Left colon (tissue), 2 donors: ENCODE measurements at places on chromosomes 11 and 22. TPM values are rescaled to one million over a fixed set of nuclear protein-coding genes. Genes with fewer than 3 reads are reported as not detected.

The HBG1 gene
- not detected for total RNA-seq

The OR6A2 gene
- 0.08 TPM for total RNA-seq

The VSIG10L2 gene
- total RNA-seq, result not detected

The CD3G gene
- total RNA-seq, result 1.9 TPM

The LMNTD2 gene
- 15.3 TPM for total RNA-seq

The C11orf21 gene
- 0.78 TPM for total RNA-seq

DNA sequence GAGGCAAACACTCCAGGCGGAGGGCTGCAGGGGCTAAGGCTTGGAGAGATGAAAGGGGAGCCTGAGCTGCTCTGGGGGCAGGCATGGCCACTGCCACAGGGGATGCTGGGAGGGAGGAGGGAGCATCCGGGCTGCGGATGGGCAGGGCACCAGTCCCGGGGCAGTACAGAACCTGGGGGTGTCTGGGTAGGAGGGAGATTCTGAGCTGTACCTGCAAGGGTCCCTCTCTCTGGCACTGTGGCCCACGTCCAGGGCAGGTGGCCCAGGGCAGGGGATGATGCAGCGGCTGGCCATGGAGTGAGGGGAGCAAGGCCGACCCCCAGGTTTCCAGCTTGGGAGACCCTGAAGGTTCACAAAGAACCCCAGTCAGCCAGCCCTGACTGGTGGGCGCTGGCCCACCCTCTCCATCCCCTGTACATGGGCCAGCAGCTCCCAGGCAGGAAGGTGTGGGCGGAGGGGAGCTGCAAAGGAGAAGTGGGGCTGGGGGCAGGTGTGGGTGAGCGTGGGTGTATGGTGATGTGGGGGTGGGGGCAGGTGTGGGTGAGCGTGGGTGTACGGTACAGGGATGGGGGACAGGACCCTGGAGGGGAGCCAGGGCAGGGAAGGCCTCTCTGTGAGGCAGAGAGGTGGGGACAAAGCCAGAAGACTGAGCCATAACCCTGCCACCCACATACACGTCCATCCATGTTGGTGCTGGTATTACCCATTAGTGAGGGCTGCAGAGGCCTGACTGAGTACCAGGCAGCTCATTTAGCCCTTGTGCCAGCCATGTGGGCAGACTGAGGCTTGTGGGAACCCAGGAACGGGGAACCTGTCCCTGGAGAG, 2.2 kb upstream of the TNFRSF13C start:
- no peak for DNase-seq

DNA sequence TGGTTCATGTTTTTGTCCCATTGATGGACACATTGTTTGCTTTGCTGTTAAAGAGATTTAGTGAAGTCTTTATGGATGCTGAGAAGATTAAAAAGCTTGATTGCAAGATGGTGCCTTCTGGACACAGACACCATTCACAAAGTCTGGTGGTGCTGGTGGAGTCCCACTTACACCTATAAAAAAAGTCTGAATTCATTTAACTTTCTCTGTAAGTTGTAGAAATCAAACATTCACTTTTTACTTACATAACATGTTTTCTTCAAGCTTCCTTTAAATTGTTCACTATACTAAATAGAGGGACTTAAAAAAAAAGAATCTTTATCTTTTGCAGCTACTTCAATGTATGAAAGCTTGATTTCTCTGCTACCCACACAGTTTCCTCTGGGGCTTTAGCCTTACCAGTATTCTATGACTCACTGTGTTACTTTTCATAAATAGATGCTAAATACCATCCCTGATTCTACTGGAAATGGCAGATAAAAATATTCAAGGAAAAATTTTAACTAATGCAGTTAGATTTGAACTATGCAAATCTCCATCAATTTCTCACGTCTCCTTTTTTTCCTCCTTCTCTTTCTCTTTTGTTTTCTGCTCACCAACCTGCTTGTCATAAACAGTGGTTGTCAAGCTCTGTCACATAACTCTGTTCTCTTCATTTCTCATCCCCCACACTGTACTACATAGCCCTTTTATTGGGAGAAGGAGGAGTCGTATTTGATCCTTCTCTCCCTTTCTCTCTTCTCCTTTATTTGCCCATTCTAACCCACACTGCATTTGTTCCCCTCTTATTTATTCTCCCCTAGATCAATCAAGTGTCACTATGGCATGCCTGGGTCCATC, 89.7 kb downstream of the FAM76B start:
- no peak for DNase-seq

DNA sequence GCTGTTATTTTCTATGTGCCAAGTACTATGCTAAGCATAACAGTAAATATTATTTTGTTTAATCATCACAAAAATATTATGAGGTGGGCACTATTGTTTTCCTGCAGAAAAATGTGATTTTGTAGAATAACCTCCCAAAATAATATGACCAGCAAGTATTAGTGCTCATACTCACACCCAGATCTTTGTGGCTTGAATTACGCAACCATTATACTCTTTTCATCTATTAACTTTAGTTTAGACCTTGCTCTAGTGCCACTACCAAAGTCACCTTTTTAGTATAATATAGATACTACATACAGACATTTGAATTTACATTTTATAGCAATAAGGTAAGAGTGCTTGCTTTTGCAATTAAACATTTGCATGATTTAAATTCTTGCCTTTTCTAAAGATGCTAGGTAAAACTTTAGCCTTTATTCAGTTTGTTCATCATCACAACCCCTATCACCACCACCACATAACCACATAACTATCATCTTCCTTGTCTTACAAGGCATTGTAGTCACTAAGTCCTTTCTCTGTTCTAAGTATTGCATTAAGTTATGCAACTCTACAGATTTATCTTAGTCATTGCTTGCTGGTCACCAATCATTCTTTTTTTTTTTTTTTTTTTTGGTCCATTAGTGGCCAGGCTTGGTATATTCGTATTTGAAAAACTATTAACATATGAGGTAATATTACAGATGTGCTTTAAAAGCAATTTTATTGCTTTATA, 68.4 kb downstream of the GAS2 start:
- DNase-seq, result no peak

- no peak for DNase-seq
Observed at GRCh38 chr11:57638005-57638781, 11.5 kb downstream of the YPEL4 start.

DNA sequence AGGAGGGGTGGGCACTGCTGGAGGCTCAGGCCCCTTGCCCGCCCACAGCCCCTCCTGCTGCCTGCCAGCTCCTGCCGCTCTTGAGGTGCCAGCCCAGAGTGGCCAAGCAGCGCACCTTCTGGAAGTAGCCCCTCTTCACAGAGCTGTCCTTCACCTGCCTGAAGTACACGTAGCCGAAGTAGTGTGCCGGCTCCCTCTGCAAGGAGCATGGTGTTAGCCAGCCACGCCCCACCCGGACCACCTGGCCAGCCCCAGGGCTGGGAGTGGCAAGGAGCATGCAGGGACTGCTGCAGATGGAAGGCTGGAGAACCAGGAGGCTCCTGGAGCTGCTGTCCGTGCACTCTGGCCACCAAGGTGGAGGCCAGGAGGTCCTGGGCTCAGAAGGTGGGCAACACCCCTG, 9.6 kb downstream of the DENND6B start:
- DNase-seq, result no peak

- DNase-seq, result no peak
Observed at GRCh38 chr11:47856186-47856585, 8.0 kb upstream of the NUP160 start.

DNA sequence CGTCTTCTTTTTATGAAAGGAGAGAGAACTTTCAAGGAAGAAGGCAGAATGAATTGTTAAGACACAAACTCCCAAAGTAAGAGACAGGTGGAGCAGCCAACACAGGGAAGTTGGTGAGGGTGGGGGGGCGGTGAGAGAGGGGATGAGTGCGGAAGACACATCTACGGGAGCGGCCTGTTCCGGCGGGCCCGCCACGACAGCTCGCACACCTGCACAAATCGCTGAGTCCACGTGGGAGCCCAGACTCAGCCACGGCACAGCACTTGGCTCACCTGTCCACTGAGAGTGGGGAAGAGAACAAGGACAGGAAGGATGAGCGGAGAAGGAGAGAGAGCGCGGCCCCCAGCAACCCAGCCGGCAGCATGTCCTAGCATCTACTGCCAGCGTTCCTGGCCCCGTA, 331.1 kb downstream of the CADM1 start:
- no peak for DNase-seq

GRCh38 chr11:32792948-32793475, 1.4 kb downstream of the CCDC73 start:
- DNase-seq, result no peak

GRCh38 chr11:76655501-76656049, 15.0 kb downstream of the LRRC32 start:
- DNase-seq, result no peak

- DNase-seq, result no peak
Observed at GRCh38 chr22:19055801-19056200, 66.4 kb downstream of the DGCR2 start.

- no peak for DNase-seq
Observed at GRCh38 chr11:19472679-19473078, 231.9 kb upstream of the E2F8 start.

DNA sequence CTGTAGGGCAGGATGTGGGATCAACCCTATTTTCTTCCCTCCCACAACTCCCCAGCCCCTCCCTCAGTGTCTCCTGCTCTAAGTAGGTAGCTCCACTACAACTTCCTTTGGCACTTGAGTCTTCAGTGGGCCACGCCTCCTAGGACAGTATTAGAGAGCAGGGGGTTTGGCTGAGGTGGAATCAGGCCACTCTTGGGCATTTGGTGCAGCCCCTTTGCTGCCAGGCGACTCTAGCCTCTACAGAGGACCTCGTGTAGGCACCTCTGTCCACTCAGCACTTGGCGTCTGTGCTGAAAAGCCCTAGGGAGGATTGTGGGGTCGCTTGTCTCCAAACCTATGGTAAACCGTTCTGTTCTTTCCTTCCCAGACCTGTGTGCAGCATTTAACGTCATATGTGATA, 2.7 kb downstream of the FADD start:
- DNase-seq, result no peak

GRCh38 chr11:17296852-17297559, 20.5 kb downstream of the NUCB2 start:
- DNase-seq, result no peak

DNA sequence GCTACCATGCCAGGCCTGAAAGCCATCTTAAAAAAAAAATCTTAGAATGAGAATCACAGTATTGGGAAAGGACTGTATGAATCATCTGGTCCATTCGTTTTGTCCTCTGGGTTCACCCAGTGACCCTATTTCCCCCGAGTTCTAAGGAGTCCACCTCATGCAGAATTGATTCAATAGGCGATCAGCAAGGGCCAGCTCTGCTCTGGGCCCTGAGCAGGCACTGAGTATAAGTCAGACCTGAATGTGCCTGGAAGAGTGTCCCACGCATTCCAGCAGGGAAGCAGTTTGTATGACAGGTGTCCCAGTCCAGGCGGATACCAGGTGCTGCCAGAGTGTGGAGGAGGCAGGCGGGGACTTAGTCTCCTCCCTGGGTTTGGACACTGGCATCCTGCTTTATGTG, 883 bp upstream of the HMOX1 start:
- peak; percentile 37 for DNase-seq

GRCh38 chr22:29380032-29380781, 8.2 kb downstream of the AP1B1 start:
- no peak for DNase-seq

- peak; percentile 93 for DNase-seq
Observed at GRCh38 chr11:77191823-77192495, 63.9 kb downstream of the MYO7A start.

DNA sequence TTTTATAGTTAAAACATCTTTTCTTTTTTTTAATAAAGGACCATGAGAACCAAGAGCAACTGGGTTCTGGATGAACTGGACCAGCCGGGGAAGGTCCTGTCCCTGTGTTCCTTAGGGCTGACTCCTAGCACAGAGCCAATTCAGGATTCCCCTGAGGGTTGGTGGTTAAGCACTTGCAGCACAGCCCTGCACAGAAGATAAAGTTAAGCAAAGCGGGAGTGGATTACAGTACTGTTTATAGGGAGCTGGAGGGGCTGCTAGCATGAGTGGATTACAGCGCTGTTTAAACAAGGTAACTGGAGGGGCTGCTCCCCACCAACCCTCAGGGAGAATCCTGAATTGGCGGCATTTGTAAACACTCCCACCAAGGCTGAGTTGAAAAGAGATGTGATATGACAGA, 90.6 kb downstream of the CELSR1 start:
- no peak for DNase-seq

GRCh38 chr11:45662665-45663485, 2.5 kb downstream of the CHST1 start:
- no peak for DNase-seq

- DNase-seq, result no peak
Observed at GRCh38 chr11:44453871-44454270, 111.6 kb upstream of the CD82 start.

- no peak for DNase-seq
Observed at GRCh38 chr11:31702966-31703365, 108.2 kb downstream of the PAX6 start.

- no peak for DNase-seq
Observed at GRCh38 chr11:127625402-127625801, 624.8 kb upstream of the KIRREL3 start.

GRCh38 chr11:121417055-121417551, 35.0 kb upstream of the SORL1 start:
- peak; percentile 91 for DNase-seq

- peak; percentile 55 for DNase-seq
Observed at GRCh38 chr22:42868751-42869251, 11.7 kb upstream of the ARFGAP3 start.

DNA sequence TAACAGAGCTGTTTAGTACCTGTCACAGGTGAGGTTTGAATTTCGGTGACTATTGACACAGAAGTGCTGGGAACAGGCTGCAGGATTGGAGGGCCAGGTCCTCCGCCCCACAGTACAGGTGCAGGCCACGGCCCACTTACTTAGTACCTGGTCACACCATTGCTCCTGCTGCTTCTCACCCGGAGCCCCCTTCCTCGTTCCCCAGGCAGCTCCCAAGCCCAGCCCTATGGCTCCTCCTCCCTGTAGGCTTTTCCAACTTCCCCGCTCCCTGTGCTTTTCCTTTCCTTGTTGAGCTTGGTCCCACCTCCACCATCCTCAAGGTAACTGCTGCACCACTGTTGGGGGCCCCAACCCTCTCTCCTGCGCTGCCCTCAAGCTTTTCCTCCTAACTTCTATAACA, 27.9 kb upstream of the ANO1 start:
- no peak for DNase-seq

- no peak for DNase-seq
Observed at GRCh38 chr22:38012604-38013072, 28.3 kb upstream of the SOX10 start.

DNA sequence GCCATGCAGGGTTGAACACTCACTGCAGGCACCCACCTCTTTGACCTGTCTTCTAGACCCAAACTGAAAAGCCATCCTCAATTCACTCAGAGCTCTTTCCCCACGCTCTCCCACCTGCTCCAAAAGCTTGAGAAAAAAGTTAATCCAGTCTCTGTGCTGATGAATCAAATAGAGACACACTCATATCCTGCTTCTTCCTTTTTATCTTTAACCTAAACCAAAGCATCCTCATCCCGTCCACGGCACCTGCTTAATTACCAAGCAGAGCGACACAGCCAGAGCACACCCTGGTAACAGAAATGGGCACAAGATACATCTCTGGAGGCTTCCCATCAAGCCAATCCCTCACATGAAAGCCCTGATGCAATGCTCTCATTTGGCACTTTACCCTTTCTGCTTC, 102.6 kb downstream of the PLEKHA7 start:
- no peak for DNase-seq

- no peak for DNase-seq
Observed at GRCh38 chr11:69944146-69944795, 125.1 kb upstream of the FGF3 start.
